Stimulated activated naive CD4-positive, alpha-beta T cell treated with Interleukin-2 at 50 U/mL for 16 hours (primary cell): ENCODE measurements at places on chromosomes 2 and 18.

DNA sequence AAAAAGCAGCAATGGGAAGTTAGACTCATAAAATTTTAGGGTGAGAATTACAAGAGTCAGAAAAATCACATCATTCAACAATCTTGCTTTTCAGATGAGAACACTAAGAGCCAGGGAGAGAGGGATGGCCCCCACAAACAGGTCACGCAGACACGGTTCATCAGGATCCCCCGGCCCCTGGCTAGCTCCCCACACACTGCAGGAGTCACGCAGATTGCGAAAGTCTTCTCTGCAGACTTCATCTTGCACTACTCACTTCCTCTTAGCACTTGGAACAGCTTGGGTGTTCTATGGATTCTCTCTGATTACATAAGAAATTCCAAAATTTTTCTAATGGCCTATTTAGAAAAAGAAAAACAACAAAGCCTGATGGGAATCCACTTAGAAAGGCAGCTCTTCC, 21.6 kb upstream of the SULT1C2 start:
- no peak for DNase-seq

GRCh38 chr2:100624536-100624935, 61.7 kb downstream of the PDCL3 start:
- DNase-seq: no peak

DNA sequence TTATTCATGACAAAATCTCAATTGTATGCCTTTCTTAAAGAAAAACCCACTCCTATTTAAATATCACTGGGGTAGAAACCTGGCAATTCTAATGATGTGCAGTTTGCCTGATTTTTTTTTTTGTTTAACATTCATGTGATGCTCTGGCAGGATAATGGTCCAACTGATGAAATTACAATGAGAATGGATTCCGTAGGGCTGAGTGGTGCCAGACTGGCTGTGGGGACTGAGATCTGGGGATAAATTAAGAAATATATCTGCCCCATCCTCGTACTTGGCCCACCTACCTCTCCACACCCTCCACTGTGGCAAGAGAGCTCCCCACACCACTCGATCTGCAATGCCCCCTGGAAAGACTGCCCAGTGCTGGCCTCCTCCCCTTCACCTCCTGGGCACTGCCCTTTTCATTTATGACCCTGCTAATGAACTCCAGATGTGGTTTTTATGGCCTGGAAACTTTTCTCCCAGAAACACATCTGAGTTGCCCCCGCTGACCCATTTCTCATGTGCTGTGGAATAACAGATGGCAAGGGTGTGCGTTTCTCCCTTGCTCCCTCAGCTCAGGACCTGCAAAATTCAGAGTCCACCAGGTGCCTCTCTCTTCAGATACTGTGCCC, 33.0 kb upstream of the RPL37A start:
- DNase-seq: no peak

DNA sequence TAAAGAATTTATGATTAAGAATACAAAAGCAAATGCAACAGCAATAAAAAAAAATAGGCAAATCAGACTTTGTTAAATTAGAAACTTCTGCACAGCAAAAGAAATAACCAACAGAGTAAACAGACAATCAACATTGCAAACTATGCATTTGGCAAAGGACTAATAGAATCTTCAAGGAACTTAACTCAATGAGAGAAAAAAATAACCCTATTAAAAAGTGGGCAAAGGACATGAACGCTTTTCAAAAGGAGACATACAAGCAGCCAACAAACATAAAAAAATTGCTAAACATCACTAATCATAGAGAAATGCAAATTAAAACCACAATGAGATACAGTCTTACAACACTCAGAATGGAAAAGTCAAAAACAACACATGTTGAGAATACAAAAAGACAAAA, 166.0 kb upstream of the DSEL start:
- no peak for DNase-seq

GRCh38 chr2:19369341-19369955, 11.0 kb upstream of the OSR1 start:
- DNase-seq: no peak

DNA sequence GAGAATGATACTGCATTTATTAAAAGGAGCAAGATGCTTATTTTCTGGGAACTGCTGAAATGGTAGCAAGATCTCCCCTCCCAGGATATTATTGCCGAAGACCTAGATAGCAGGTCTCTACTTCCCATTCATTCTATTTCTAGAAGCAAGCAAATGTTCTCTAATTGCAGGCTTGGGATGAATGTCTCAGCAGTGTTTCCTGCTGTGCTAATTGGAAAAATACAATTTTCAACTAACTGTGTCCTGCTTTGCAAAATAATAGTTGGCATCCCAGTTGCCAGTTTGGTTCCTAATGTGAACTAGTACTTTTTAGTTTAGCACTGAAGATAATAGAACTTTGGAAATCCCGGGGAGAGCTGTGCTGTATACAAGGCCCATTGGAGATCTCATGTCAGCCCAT, 26.1 kb downstream of the SLC20A1 start:
- no peak for DNase-seq

DNA sequence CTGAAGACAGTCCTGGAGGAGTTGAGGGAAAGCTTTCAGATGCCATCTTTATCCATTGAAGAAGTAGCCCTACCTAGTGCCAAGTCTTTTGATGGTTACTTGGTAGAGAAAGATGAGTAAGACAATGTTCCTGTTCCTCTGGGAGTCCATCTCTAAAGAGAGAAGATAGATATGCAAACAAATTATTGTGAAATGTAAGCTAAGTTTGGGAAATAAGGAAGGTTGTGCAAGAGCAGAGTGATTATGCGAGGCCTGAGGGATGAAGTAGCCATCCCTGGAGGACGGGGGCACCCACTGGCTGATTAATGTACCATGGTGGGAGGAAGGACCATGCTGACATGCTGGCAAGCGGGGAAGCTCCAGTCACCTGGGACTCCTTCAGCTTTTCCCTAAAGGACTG, 994 bp upstream of the DTNA start:
- no peak for DNase-seq

GRCh38 chr2:23065936-23066335, 319.0 kb upstream of the KLHL29 start:
- no peak for DNase-seq

DNA sequence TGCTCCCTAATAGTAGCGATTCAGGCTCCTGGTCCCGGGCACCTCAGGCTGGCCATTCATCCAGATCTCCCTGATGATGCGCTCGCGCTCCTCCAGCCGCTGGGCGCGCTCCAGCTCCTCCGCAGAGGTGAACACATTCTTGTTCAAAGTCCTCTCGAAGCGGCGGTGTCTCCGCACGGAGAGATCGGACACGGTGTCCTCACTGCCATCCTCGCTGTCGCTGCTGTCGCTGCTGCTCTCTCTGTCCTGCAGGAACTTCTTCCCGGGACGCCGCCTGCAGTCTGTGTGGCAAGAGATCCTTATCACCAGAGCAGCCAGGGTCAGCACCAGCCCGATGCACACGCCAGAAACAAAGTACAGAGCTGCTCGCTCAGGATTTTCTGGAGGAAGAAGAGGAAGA, 67.5 kb downstream of the EVA1A start:
- no peak for DNase-seq

- no peak for DNase-seq
Measured at GRCh38 chr18:74299746-74300145, 8.0 kb upstream of the CYB5A start.

DNA sequence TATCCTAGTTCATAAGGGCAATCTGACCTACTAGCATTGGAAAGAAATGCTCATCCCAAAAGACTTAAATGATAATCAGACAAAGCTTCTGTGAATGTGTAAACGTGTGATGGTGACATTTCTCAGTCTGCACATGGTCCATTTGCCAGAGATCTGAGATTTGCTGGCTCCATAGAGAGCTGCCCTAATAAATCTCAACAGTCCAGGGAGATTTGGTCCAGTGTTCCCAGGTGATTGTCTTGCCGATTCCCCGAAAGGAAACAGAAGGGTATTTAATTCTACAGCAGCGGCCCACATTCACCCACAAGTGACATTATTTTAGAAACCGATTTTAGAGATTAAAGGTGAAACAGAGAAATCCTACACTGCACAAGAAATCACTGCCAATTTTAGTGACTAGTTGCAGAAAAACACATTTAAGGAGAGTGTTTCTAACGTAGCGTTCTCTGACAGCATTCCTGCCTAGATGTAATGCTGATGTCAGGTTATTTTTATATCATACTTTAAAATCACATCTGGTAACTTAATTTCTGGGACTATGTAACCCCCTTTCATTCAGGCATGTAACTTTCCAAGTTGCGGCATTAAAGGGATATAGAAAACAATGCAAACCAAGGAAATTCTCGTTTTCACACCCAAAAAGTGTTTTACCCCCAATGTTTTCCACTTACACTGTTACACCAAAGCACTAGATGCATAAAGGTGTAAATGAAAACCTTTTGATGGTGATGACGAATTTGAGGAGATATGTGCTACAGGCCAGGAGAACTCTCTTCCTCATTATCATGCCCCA, 231.9 kb upstream of the FN1 start:
- no peak for DNase-seq

DNA sequence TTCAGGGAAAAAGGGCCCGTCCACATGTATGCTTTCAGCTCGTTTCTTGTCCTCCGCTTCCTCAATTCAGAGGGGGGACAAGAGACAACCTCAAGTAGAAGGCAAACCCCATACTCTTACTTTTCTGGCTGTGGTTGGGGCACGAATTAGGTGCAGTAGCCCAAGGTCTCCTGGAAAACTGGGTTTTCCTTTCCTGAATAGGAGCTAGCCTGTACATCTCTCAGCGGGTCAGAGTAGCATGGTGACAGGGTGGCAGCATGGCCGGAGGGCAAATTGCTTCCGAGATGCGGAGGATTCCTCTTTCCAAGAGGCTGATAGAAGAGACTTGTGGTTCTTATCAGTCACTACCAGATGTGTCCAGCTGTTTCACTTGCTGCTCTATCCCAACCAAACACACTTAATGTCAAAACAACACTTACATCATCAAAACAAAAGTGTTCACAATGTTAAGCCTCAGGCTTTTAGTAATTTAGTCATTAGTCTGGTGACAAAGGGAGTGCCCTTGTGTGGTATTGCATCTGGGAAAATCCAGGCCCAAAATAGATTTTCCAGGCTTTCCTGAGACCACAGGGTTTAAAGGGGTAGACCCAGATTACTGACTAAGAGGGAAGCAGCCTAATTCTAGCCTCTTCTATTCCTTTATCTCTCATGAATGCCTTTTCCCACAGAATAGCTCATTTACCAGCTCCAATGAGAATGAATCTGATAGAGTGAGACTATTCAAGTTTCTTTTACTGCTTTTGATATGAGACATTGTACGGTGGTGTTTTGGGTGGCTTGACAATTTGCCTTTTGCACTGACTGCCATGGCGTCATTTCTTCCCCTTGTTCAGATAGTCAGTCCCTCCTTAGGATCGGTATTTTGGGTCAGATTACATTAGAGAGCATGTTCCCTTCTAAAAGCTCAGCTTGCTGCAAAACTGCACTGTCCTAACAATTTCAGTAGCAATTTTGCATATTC, 162.0 kb downstream of the LTBP1 start:
- no peak for DNase-seq

GRCh38 chr2:166321076-166321475, 54.7 kb downstream of the SCN9A start:
- no peak for DNase-seq

DNA sequence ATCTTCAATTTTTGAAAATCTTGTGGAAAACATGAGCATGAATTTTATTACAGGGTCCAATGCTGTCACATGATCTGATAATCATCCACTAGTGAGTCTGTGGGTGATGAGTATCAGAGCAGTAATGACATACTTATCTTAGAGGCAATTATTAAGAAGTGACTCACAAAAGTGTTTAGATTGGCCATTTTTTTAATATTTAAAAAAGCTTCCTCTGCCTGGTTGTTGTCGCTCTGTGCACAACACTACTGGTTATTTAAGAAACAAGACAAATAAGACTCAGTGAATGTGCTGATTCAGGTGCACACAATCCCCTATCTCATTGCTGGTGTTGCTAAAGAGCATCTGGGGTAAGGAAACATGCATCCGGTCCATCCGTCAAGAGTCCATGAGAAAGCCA, 665.8 kb upstream of the ZEB2 start:
- DNase-seq: no peak

DNA sequence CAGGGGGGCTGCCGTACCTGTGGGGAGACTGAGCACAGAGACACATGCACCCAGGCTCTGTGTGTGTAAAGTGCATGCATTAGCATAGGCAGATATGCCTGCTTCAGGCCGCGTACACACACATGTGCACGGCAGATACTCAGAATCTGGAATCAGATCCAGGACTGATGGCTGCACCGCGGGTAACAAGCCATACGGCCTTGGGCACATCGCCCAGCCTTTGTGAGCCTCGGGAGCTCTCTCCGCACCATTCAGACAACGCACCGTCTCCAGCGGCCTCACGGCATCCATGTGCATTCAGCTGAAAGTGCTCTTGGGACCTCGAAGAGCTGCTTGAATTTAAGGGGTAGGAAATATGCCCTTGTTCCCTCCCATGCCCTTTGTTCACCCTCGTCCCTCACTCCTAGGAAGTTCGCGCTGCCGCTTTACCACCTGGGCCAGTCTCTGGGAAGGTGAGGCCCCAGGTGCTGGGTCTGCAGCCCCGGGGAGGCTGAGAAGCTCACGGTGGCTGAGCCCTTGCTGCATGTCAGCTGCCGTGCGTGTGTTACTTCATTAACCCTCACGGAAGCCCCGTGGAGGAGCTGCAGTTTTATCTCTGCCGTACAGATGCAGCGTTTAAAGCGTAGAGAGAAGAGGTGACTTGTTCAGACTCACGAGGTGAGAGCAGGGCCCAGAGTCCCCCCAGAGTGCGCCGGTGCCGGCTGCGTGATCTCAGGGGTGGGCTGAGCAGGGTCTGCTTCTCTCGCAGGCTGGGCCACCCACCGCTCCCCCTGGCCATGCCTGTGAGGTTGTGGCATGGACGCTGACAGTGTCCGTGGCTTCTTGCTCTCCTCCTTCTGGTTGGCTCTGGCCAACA, 377.7 kb upstream of the MYT1L start:
- no peak for DNase-seq

DNA sequence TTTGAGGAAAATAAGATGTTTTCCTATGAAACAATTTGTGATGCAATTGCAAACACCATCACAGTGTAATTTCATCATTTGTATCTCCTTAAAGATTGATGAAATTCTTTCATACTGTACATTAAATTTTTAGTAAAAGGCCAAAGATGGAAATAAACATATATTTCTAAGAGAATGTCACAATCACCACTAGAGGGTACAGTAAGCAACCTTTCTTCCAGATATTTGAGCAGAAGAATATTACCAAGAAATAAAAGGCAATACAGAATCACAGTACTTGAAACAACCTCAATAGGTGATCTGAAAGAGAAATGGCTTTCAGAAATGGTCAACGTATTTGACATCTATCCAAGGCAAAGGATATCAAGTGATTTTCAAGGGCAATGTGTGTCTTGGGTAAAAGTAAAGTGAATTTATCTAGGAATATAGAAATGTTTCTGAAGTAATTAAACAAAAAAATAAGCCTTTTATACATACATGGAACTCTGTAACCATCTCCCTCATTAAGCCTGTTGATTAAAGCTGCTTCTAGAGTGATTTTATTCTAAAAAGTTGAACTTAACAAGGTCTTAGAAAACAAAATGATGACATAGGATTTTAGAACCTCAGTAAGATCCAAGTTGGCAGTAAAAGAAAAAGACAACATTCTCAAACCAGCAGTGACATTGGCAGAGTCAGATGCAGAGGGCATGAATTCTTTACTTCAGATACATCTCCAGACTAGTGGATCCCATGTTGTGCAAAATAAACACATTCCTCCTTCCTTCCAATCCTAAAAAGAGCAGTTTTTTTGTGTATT, 90.3 kb upstream of the SESTD1 start:
- no peak for DNase-seq

- no peak for DNase-seq
Measured at GRCh38 chr2:80496775-80497174, 192.2 kb upstream of the LRRTM1 start.
